ENCODE measurements at places on chromosomes 3 and 15.
A peak's percentile ranks its signal among the peaks of the same experiment; 100 is the strongest.

DNA sequence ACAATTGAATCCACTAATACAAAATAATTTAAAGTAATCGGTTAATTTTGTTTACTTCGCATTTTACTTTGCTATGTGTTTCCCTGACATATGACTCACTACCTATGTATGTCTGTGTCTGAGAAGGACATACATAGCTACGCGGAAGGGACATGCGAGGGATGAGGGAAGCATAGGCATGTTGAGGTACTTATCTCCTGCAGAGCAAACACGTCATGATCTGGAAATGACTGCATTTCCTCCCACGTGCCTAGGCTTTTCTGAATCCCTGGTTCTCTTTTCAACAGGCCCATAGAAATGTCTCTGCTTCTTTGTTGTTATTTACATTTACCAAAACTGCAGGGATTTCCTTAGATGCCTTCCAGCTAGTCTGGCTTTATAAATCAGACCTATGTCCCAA is 27.5 kb downstream of the ALCAM start:
- peak; percentile 32 for DNase-seq

GRCh38 chr15:44719293-44719999 is 8.1 kb downstream of the B2M start:
- DNase-seq: peak; percentile 8

DNA sequence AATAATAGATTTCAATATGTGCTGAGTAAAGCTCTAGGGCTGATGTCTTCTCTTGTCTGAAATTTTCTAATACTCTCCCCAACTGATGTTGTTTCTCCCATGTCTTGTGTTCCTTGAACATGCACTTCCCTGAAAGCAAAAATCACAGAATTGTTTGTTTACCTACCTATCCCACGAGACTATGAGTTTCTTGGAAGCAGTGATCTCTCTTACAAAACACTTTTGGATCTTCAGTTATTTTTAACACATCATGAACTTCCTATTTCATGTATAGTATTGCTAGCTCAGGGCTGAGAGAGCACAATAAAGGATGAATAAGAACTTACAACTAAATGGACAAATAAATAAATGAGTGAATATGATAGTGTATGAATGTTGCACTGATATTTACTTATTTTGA is 365.0 kb downstream of the ROBO2 start:
- DNase-seq: no peak

DNA sequence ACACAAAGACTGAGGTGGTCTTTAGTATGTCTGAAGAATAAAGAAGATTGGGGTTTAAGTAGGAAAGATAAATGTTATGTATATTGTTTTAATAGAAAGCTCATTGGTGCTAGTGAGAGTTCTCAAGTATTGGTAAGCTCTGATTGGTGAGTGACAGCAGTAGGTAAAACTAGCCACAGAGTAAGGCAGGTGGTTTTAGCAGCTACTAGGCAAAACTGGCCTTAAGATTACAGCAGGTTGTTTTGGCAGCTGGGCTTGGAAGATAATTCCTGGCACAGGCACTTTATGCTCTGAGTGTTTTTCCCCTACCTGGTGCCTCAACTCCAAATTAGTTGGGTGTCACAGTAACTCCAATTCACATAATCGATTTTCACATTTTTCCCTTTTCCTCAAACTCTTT is 66.3 kb downstream of the STAG1 start:
- no peak for DNase-seq

- no peak for DNase-seq
These were observed 3.1 kb downstream of the TSPAN3 start for GRCh38 chr15:77067691-77068367.

GRCh38 chr3:16675805-16676204 is 70.6 kb upstream of the DAZL start:
- DNase-seq: no peak

DNA sequence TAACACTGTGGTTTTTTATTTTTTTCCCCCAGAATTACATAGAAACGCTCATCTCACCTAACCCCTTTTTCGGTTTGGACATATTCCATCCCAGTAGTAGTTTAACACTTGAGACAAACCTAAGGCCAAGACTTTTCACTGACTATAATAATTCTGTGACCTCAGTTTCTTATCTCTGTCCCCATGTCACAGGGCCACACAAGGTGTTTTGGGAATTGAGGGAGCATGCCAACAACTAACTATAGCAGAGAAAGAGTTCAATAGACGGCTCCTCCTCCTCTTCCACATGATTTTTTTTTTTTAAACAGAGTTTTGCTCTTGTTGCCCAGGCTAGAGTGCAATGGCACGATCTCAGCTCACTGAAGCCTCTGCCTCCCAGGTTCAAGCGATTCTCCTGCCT is 27.4 kb upstream of the GHSR start:
- DNase-seq: no peak

- DNase-seq: no peak
These were observed 30.5 kb upstream of the TIPARP start for GRCh38 chr3:156643729-156644389.

DNA sequence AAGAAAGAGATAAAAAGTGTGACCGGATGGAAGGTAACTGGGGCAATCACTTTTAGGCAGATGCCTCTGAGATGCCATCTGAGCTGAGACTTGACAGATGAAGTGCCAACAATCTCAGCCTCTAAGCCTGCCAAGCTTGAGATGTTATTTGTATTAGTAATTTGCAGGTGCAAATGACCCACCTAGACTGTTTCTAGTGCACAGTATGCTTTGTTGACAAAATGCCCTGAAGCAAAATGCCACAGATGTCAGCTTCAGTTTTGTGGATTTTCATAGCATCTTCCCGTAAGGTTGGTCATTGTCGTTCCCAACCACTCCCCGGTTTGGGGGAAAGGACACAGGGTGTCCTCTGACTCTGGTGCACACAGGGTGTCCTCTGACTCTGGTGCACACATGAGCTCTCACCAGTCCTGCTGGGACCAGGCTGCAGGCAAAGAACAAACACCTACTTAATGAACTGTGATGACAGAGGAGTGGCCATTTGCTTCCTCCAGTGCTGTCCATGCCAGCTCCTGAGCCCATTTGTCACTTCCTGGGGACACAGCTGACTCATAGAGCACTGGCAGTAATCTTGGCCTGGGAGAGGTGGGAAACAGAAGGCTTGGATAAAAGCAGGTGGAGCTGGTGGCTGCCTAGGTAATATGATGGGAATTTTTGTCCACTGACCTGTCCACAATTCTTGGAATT is 16.7 kb upstream of the PPP1R2 start:
- peak; percentile 47 for DNase-seq

- DNase-seq: no peak
These were observed 139.7 kb downstream of the TUSC7 start for GRCh38 chr3:116849261-116849688.

DNA sequence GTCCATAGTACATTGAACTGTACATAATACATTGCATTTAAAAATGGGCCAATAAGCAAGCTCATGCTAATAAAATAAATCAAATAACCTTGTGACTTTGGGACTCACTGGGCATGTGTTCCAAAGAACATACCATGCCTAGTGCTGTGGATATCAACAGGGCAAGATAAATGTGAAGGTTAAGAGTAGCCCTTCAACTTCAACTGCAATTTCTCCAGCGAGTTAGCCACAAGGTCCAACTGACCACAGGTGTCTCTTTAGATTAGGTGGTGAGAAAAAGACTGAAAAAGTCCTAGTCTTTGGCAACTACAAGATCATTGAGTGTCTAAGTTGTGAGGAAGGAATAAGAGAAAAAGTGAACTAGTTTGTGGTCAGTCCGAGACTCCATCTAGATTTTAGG is 78.3 kb upstream of the ATP11B start:
- no peak for DNase-seq

- DNase-seq: no peak
These were observed 769.5 kb downstream of the TUSC7 start for GRCh38 chr3:117479095-117479494.

DNA sequence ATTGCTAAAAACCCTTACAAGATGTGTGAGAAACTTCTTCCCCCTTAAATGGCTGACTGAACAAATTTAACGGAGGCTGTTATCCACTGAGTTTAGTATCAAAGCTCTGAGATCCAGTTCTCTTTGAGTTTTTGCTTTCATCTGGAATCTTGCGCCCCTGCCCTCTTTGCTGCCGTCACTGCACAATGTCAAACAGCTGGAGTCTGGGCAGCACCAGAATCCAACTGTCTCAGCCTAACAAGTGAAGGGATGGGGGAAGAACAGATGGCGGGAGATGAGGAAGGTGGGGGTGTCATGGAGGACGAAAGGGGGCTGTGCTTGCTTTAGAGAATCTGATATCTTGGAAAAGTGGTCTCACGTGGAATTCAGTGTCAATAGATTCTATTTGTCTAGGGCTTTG is 7.0 kb upstream of the BOC start:
- no peak for DNase-seq

DNA sequence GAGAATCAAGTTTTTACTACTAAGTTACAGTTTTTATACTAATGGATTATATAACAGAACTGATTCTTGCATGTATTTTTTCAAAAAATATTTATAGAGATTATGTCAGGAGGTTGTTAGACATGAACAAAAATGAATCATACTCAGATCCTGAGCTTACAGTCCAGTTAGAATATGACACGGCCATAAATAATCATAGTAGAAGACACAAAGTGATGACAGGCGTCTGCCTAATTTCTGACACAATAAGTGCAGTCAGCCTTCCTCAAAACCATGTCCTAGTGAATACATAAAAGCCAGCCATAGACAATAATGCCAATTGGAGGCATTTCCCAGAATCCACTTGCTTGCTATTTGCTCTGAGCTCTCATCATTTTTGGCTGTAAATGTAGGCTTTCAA is 81.7 kb upstream of the POU1F1 start:
- no peak for DNase-seq

- DNase-seq: no peak
These were observed 759.4 kb downstream of the NSUN3 start for GRCh38 chr3:94822298-94822697.

DNA sequence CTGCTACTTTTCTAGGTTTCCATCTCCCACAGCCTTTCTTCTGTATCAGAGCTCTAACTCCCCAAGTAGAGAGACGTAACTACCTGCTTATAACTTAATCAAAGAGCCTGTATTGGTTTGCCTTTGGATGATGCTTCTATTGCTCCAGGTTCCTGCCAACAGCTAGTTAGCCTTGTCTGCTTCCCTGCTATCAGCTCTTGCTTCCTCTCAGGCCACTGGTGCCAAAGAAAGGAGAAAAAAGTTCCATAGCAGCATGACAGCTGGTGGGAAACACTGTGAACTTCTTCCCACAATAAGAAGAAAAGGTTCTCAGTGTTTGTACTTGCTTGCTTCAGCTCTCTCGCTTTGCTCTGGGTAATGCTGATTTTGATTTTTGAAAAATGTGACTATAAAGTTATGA is 206.6 kb downstream of the GBE1 start:
- no peak for DNase-seq

DNA sequence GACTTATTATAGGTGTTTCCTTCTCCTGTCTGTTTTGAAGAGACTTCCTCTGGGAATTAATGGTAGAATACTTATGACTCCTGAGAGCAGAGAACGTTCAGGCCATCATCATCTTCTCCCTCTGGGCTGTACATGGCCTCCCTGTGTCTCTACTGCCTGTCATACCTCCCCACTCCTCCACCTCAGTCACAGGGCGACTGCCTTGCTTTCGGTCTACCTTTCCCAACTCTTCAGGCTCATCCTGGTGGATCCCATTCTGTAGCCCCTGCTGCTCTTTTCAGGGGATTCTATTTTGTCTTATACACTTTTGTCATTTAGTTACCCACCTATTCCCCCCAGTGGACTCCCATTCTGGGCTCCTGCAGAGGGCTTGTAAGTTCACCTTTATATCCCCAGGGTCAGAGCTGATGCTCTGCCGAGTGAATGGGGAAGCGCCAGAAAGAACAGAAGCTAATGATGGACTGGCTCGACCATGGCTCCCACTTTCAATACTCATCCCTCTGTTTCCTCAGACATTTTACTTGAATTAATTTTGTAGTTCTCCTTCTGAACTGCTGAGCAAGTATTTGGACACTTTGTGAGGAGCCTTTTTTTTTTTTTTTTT is 28.6 kb downstream of the FNDC3B start:
- DNase-seq: no peak

- DNase-seq: no peak
These were observed 22.9 kb upstream of the DCLK3 start for GRCh38 chr3:36786921-36787890.

GRCh38 chr3:123571264-123571972 is 13.4 kb downstream of the HACD2 start:
- no peak for DNase-seq

- no peak for DNase-seq
These were observed 289.7 kb upstream of the MCTP2 start for GRCh38 chr15:93941697-93942096.

- no peak for DNase-seq
These were observed 52.3 kb upstream of the FGF7 start for GRCh38 chr15:49370782-49371181.

GRCh38 chr15:88456733-88457132 is 10.5 kb downstream of the MRPL46 start:
- DNase-seq: no peak

DNA sequence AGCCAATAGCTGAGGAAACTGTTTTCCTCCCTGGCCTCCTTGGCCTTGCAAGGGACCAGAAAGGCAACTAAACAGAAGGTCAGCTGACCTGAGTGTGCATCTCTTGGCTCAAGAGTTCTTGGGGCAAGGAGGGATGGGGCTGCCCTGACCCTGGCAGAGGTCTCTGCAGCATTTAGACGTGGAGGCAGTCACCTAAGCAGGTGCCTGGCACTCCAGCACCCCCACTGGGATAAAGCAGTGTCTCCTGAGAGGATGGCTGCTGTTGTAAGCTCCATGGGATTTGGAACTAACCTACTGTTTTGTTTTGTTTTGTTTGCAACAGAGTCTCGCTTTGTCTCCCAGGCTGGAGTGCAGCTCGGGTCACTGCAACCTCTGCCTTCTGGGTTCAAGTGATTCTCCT is 185.2 kb downstream of the TBC1D2B start:
- DNase-seq: no peak

GRCh38 chr15:101611580-101612299 is 40.4 kb downstream of the TM2D3 start:
- no peak for DNase-seq

DNA sequence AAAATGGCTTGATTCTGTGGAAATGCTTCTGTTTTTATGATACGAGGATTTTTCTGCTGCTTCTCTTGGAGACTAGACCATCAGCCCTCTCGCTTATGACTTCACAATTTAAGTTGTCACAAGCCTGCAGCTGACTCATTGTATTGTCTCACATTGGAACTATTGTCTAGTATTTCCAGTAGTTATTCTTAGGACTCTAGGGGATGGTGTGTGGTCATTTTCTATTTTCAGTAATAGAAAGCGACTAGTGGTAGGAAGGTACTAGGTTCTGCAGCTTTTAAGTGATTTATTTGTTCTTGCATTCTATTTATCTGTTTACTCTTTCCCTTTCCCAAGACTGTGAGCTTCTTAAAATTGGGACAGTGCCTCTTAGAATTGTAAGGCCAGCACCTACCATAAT is 66.3 kb upstream of the CRTC3 start:
- peak; percentile 88 for DNase-seq
